ENCODE measurements at places on chromosomes 16 and 17. TPM values are rescaled to one million over a fixed set of nuclear protein-coding genes. Genes with fewer than 3 reads are reported as not detected.

GRCh38 chr16:87548046-87548445 lies 54.3 kb upstream of the JPH3 start:
- no peak for DNase-seq

- DNase-seq = no peak
Observed at GRCh38 chr16:84583995-84584394, 33.9 kb downstream of the COTL1 start.

RRN3 gene
- 66.0 TPM for total RNA-seq

DNA sequence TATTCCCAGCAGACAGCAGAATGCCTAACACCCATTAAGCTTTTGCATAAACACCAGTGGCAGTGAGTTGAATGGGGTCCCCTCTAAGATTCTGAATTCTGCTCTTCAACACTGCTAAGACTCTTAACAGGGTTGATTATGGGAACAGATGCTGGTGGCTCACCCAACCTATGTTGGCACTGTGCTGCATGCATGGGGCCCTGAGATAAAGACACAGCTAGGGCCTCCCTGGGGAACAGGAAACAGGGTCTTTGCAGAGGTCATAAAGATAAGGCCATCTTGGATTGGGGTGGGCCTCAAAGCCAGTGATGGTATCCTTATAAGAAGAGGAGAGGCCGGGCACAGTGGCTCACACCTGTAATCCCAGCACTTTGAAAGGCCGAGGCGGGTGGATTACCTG lies 190.8 kb downstream of the SLC39A11 start:
- no peak for DNase-seq

GRCh38 chr16:50153596-50154419 lies 702 bp downstream of the TENT4B start:
- DNase-seq = no peak

DNA sequence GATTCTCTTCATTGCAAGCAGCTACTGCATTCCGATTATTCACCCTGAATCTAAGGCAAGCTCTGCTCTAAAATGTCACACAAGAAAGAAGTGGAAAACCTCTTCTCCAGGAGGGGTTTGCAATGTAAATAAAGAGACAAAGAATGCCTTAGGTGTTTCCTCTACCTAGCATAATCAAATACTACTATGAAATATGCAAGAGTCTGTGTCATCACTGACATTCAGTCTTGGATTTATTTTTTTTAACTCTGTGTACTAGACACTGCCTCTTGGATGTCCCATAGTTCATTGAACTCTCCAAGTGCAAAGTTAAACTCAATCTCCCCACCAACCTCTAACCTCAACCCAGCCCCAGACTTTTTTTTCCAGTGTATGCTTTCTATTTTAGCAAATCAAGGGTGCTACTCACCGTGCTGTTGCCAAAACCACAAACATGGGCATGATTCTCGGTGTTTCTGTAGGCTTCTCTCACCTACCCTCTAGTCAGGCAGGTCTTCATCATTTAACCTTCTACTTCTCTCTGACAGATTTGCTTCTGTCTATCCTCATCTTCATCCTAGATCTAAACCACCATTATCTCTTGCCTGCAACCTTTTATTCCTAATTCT lies 329.1 kb downstream of the CDH13 start:
- DNase-seq = no peak

DNA sequence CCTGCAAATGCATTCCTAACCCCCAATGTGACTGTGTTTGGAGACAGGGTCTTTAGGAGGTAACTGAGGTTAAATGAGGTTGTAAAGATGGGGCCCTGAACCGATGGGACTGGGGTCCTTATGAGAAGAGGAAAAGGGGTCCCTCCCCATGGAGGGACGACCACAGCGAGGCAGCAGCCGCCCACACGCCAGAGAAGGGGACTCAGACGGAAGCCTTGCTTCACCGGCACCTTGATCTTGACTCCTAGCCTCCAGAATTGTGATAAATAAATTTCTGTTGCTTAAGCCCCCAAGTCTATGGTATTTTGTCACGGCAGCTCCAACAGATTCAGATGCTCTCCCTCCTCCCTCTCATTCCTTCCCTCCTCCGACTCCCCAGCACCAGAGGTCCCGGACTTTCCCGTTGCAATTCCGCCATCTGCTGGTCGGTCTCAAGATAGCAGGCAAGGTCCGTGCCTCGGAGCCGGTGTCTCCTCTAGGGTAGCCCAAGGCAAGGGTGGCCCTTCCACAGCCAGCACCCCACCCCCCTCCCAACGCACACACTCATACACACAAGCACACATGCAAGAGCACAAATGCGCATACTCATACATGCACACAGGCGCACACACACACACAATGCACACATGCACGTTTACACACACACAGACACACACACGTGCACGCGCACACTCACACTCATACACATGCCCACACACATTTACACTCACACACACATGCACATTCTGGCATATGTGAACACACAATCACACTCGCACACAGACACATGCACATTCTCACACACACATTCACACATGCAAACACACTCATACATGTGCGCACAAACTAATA lies 23.1 kb upstream of the C16orf78 start:
- peak; percentile 32 for DNase-seq

DNA sequence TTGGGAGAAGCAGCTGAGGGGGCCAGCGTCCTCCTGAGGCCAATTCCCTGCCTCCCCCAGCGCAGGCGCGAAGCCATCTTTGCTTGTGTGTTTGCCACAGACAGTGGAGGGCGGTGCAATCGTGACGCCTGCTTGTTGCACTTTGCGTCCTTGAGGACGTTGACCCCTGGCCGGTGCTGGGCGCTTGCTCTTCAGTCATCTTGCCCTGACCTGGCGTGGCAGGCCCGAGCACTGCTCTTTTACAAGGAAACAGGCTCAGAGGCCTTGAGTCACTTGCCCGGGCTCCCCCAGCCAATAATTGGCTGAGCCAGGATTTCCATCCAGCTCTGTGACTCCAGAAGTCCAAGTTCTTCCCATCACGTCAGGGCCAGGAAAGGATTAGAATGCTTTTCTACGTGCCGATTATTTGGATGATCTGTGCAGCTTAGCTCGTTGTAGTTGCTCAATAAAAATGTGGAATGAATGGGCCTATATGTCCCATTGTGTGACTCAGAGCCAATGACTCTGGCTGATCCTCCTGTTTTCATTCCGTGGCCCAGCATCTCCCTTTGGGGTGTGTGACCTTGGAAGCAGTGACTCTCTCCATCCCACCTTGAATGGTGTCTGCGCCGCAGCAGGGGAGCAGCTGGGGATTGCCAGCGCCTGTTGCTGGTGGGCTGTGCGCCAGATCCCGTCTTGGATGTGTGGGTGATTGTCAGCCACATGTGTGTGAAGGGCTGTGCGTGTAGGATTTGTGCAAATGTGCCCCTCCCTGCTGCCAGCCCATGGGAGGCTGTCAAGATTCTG lies 214.1 kb downstream of the SEC14L1 start:
- no peak for DNase-seq

DNA sequence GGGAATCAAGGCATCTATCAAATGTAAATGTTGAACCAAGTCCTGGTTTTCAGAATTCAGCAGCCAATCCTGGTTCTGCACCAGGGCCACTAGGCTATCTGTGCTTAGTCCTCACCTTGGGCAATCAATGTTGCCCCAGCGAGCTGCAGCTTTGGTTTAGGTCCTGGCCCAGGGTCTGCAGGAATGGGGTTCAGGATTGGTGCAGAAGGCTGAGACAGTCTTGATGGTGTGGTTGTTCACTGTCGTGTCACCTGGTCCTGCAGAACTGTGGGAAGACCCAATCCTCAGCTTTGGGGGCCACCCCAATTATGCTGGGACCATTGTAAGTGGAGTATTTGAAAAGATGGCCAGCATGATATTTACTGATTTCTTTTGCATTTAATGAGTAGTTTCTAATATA lies 10.6 kb downstream of the TERF2IP start:
- DNase-seq = no peak

Data from Panc1 (cell line).